PC-9 (cell line): ENCODE measurements at places on chromosomes 2 and 18. TPM values are rescaled to one million over a fixed set of nuclear protein-coding genes. Genes with fewer than 3 reads are reported as not detected.

DNA sequence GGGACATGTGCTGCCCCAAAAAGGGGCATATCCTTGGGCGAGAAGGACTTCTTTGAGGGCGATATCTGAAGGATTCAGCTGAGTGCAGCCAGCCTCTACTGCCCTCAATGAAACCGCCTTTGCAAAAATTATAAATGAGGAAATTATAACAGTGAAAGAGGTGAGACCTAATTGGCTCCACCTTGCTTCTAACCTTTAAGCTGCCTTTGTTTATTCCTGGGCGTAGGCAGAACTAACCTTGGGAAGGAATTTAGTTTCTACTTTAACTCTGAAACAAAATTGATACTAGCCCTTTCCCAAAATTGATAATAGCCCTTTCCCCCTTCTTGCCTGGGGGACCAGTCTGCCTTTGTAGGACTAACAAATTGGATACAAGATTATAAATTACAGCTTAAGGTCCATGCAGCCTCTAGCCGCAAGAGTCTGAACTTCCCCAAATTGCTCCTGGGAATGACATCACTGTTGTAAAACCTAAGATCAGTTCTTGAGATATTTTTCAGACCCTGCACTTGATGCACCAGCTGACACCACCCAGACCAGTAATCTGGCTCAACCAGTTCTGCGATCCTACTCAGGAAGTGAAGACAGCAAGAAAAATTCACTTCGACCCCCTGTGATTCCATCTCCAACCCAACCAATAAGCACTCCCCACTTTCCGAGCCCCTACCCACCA lies 36.0 kb upstream of the ASAP2 start:
- no peaks in the 10 kb centered on the region for H3K36me3 ChIP-seq
- H3K4me1 ChIP-seq: peaks cover 85% of the 10 kb centered on the region
- H3K27me3 ChIP-seq: no peaks in the 10 kb centered on the region
- DNase-seq: peak; percentile 97
- peak overlapping the region; percentile 73 for H3K27ac ChIP-seq

The DYNAP gene
- total RNA-seq: not detected in 2 replicates

- DNase-seq: no peak
- no peaks in the 10 kb centered on the region for H3K36me3 ChIP-seq
- no peak overlapping the region for H3K4me3 ChIP-seq
- H3K27me3 ChIP-seq: no peaks in the 10 kb centered on the region
- H3K27ac ChIP-seq: no peak overlapping the region
Measured at GRCh38 chr2:147133286-147133908, 711.4 kb upstream of the ACVR2A start.

DNA sequence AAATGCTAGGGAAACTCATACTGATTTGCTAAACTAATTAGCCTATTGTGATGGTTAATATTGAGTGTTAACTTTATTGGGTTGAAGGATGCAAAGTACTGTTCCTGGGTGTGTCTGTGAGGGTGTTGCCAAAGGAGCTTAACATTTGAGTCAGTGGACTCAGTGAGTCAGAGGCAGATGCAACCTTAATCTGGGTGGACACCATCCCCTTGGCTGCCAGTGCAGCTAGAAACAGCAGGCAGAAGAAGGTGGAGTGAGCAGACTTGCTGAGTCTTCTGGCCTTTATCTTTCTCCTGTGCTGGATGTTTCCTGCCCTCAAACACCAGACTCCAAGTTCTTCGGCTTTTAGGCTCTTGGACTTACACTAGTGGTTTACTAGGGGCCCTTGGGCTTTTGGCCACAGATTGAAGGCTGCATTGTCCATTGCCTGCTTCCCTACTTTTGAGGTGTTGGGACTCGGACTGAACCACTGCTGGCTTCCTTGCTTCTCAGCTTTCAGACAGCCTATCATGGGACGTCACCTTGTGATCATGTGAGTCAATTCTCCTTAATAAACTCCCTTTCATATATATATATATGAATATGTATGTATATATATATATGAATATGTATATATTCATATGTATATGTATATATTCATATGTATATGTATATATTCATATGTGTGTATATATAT lies 69.7 kb downstream of the RPRM start:
- no peaks in the 10 kb centered on the region for H3K36me3 ChIP-seq
- DNase-seq: no peak
- no peak overlapping the region for H3K4me3 ChIP-seq
- no peak overlapping the region for H3K27ac ChIP-seq
- no peaks in the 10 kb centered on the region for H3K4me1 ChIP-seq
- no peaks in the 10 kb centered on the region for H3K27me3 ChIP-seq

DNA sequence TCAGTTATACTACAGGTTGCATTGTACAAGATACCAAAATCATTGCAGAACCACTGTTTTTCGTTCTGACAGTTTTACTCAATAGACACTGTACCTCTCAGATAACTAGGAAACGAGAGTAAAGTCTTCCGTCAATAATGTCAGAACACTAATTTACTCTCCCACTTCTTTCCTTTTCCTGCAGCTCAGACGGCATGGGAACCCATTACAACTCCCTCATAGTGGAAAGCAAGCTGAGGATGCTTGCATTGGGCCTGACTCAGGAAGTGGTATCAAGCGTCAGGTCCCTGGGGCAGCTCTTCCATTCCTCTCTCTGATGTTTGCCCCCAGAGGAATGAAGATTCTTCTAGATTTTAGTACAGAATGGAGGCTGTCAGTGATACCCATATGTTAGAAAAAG lies 23.9 kb upstream of the FHL2 start:
- H3K4me1 ChIP-seq: peaks cover 23% of the 10 kb centered on the region
- no peaks in the 10 kb centered on the region for H3K27me3 ChIP-seq
- no peak for DNase-seq
- no peaks in the 10 kb centered on the region for H3K36me3 ChIP-seq

DNA sequence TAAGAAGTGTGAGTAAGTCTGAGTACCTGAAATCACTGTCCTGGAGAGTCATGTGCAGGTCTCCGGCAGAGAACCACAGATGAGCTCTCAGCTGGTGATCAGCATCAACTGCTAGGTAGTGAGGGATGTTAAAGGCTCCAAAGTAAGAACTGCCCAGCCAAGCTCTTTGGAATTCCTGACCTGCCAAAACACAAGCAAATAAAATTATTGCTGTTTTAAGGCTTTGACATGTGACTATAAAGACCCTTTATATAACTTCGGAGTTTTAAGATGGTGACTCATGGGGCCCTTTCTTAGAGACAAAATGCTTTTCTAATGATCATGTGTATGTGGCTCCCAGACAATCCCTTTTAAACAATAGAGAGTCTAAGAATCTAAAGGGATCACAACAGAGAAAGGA lies 855.7 kb downstream of the TRIB2 start:
- no peak overlapping the region for H3K4me3 ChIP-seq
- no peak overlapping the region for H3K27ac ChIP-seq
- no peak for DNase-seq
- no peaks in the 10 kb centered on the region for H3K27me3 ChIP-seq
